NCI-H2081 (cell line): ENCODE measurements at places on chromosomes 2 and 18.
A peak's percentile ranks its signal among the peaks of the same experiment; 100 is the strongest.

DNA sequence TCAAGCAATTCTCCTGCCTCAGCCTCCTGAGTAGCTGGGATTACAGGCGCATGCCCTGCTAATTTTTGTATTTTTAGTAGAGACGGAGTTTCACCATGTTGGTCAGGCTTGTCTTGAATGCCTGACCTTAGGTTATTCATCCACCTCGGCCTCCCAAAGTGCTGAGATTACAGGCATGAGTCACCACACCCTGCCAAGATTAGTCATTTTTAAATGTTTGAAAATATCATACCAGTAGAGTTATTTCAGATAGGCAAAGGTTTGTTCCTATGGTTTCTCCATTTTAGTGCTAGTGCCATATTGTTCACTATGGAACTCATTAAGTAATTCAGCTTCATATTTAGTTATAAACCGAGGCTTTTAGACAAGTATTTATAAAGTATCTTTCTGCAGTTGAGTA, 52.3 kb downstream of the HIBCH start:
- DNase-seq = no peak

- no peak for DNase-seq
Measured at GRCh38 chr2:58484221-58484620, 243.1 kb upstream of the FANCL start.

DNA sequence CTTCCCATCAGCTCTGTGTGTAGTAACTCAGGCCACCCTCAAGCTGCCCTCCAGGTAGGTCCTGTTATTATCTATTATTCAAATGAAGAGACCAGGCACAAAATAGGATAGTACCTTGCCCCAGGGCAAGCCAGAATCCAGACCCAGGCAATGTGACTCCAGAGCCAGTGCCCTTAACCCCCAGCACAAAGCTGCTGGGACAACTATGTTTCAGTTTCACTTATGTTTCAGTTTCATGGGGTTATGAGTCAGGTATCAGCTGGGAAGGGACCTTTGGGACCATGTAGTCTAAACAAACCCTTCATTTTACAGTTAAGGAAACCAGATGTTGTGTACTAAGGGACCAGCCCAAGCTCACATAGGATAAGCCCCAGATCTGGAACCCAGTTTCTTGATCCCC, 10.0 kb downstream of the HK2 start:
- DNase-seq = no peak

- no peak for DNase-seq
Measured at GRCh38 chr18:45519411-45520280, 95.6 kb upstream of the SLC14A2 start.

DNA sequence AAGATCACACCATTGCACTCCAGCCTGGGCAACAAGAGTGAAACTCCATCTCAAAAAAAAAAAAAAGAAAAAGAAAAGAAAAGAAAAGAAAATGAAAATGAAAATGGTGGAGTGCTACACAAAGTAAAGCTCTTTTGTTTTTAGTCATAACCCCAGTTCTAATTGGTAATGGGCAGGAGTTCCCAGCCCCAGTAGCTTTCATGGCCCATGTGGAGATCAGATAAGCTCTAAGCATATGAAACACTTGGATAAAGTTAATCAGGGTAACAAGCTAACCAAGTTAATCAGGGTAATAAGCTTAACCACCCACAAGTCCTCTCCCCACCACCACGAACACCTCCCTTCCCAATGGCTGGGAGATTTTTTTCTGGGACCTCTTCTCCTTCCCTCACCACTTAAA, 240.8 kb downstream of the BCL11A start:
- DNase-seq = no peak

DNA sequence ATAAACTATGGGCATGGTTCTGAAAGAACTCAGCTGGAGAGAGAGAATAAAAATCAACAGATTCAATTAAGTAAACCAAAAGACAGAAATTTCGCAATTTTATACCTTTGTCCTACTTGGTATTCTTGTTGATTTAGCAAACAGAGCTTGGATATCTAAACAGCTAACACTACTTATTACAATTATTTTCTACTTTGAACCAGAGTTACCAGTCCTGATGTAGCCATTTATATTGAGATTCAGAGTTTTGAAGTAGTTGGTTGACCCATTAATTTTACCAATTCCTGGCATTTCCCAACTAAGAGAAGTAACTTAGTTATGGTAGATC, 48.9 kb downstream of the ASXL2 start:
- no peak for DNase-seq

DNA sequence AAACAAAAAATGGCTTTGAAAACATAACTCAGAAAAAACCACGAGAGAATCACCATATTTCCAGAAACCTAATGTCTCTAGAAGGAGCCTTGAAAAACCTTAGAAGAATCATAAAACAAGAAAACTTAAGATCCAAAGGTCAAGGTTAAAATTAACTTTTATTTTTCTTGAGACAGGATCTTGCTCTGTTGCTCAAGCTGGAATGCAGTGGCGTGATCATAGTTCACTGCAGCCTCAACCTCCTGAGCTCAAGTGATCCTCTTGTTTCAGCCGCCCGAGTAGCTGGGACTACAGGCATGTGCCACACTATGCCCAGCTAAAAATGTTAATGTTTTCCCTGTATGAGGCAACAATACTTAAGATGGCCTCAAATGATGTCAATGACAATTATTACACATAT, 254.2 kb upstream of the SESTD1 start:
- DNase-seq = no peak

DNA sequence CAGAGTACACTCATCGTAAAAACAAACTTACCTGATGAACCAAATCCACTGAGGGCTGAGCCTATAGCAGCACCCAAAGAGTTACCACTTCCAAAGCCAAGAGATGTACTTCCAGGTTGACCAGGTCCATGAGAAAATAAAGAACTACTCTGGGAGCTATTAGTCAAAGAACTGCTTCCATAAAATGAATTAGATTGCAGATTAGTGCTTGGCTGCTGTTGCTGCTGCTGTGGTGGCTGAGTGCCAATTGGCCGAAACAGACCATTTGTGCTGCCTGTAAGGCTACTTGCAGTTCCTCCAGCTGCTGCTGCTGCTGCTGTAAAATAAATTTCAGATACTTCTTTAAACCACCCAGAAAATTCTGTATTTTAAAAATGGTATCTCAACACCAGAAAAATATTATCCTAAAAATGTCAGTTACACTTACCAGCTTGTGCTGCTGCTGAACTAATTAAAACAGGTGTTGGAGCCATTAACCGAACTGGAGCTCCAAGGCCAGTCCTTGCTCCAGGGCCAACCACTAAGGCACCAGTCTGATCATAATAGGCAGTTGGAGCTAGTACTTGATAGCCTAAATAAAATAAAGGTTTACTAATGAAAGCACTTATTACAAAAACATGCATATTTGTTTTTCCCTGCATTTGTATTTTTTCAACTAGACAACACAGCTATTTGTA, 58.1 kb upstream of the SDC1 start:
- DNase-seq = peak; percentile 15

GRCh38 chr2:230949966-230950873, 25.2 kb upstream of the GPR55 start:
- no peak for DNase-seq

- no peak for DNase-seq
Measured at GRCh38 chr2:141311430-141311829, 819.4 kb downstream of the LRP1B start.

- no peak for DNase-seq
Measured at GRCh38 chr2:112634153-112634873, 11.4 kb upstream of the SLC20A1 start.

GRCh38 chr2:165214093-165214492, 10.2 kb upstream of the SCN3A start:
- no peak for DNase-seq

GRCh38 chr18:34611904-34612303, 98.2 kb upstream of the DTNA start:
- DNase-seq = no peak

DNA sequence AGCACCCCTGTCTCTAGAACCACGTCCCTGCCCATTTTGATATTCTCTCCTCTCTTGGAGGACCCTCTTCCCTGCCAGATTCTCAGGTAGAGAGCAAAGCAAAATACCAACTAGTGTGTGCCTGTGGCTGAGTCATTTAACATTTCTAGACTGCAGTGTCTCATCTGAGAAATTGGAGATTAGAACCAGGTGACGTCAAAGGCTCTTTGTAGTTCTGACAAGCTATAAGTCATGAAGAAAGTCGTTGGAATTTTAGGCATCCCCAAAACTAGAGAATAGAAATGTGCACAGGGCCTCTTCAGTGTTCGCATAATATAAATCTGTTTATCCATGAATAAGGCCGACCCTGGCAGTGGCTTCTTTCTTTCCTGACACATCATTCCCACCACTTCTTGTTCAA, 74.4 kb upstream of the TANC1 start:
- DNase-seq = no peak

GRCh38 chr18:78607784-78608183, 371.8 kb upstream of the SALL3 start:
- no peak for DNase-seq

DNA sequence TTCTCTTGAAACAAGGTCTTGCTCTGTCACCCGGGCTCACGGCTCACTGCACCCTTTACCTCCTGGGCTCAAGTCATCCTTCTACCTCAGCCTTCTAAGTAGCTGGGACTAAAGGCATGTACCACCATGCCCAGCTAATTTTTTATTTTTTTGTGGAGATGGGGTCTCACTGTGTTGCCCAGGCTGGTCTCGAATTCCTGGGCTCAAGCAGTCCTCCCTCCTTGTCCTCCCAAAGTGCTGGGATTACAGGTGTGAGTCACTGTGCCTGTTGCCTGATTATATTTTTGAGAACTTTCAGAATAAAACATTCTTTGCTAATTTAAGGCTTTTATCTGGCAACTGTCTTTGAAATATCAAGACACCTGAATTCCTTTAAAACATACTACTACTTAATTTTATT, 47.9 kb downstream of the BIRC6 start:
- DNase-seq = no peak

DNA sequence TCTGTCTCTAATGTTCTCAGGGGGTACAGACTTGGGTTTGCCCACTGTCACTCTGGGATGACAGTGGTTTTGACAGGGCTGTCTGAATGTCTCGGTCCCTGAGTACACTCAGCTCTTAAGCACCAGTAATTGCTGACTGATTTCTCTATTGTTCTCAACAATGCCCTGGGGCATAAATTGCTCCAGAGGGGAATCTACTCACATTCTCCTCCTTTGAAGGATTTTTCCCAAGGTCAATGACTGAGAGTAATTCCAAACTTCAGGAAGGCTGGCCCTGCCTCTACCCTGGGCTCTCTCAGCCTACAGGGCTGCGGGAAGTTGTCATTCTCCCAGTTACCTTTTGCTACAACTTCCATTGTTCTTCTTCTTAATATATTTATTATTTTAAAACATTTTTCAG, 36.5 kb downstream of the MC2R start:
- DNase-seq = no peak

- DNase-seq = no peak
Measured at GRCh38 chr2:71528131-71528591, 74.8 kb downstream of the DYSF start.

- no peak for DNase-seq
Measured at GRCh38 chr2:28224648-28225472, 167.8 kb upstream of the FOSL2 start.

DNA sequence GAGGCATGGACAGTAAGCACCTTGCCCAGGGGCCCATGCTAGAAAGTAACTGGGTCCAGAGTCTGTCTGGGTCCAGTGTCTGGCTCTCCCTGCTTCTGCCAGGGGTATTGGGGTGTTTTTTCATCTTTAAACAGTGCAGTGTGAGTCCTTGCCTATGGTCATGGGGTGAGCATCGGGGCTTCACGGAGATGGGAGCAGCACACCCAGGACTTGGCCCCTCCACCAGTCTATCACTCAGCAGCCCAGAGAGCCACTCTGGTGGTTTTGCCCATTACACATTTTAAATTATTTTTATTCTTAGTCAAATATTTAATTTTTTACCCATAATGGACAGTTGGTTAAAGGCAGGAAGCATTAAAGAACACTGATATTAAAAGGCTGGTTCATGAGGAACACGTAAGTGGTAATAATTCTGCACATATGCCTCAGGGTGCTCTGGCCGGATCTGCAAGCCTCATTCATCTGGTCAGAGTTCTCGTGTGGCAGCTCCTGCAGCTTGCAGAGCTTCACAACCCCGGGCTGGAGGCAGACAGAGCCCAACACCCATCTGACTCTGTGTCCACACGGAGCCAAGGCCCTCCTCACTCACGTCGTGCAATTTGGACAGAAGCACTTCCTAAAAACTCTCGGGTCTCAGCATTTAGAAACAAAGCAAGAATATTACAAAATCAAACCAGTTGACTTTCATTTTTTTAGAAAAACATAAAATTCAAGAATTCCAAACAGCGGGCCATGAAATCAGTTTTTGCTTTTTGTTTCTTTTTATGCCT, 204.1 kb downstream of the CTIF start:
- DNase-seq = no peak

GRCh38 chr2:32427672-32428610, 71.1 kb downstream of the BIRC6 start:
- peak; percentile 87 for DNase-seq

GRCh38 chr18:77635451-77635850, 385.8 kb downstream of the GALR1 start:
- DNase-seq = no peak

- DNase-seq = no peak
Measured at GRCh38 chr2:67883316-67884087, 179.3 kb downstream of the C1D start.

DNA sequence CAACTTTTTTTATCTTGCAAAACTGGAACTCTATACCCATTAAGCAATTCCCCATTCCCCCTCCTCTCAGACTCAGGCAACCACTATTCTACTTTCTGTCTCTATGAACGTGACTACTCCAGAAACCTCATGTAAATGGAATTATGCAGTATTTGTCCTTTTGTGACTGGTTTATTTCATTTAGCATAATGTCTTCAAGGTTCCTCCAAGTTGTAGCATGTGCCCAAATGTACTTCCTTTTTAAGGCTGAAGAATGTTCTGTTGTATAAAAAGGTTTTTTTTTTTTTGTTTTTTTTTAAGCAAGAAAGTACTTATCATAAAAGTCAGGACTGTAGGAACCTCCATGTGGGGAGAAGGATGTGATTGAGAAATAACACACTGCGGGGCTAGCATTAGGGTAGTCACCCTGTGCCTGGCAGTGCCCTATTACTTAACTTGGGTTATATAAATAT, 262.9 kb upstream of the FBXO11 start:
- no peak for DNase-seq

DNA sequence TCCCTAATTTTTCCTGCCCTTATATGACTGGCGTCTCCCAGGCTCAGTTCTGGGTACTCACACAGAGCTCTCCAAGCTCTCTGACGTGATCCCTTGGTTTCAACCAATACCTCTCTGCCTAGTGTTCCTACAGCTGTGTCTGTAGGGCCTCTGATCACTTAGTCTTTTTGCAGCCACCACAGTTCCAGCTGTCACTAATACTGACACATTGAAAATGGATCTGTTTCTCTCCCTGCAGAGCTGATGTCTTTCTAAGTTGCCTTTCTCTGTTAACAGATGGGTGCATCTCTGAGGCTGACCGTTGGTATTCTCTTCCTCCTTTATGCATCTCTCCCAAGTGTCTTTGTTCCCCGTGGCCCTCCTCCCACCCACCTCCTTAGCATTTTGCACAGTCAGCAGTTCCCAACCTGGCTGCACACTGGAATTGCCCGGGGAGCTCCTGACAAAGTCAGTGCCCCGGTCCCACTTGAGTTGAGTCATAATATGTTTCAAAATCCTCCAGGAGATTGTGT, 62.5 kb downstream of the CERS6 start:
- DNase-seq = no peak
